ENCODE measurements at places on chromosomes 1 and 21.

GRCh38 chr1:233444484-233444883 lies 117.0 kb downstream of the MAP3K21 start:
- no peak for DNase-seq

- DNase-seq: no peak
These were observed 102.0 kb upstream of the RUNX3 start for GRCh38 chr1:25031966-25032667.

- no peak for DNase-seq
These were observed 55.7 kb upstream of the KIRREL1 start for GRCh38 chr1:157937744-157938143.

DNA sequence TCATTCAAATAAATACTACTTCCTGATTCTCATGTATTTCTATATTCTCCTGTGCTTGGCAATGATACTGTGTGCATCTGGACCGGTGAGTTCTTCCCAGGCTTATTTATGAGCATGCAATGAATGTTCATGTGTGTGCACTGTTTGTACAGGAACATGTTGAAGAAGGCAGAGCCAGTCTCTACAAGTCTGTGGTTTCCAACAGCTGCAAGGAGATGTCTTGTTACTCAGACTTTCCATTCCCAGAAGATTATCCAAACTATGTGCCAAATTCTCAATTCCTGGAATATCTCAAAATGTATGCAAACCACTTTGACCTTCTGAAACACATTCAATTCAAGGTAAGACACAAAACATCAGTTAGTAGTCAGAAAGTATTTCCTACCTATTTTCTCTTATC lies 19.1 kb downstream of the FMO1 start:
- DNase-seq: no peak

GRCh38 chr1:96565546-96565945 lies 156.0 kb upstream of the PTBP2 start:
- no peak for DNase-seq

- peak; percentile 71 for DNase-seq
These were observed 10.9 kb upstream of the SESN2 start for GRCh38 chr1:28248273-28249012.

DNA sequence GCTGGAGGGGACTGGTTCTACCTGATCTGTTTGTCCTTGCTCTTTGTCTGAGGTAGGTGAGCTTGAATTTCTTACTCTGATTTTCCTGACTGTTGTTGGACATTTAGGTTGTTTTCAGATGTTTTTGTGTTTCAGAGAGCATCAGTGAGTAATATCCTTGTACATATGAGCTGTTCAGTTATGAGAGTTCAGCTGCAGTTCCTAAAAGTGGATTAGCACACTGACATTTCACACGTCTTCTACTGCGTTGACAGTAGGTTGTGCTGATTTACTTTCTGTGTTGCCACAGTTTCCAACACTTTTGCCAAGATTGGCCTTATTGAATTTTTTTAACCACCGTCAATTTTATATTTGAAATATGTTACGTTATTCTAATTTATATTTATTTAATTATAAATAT lies 27.7 kb downstream of the CXADR start:
- DNase-seq: no peak

GRCh38 chr21:43842742-43843141 lies 22.3 kb upstream of the AGPAT3 start:
- DNase-seq: no peak

- DNase-seq: no peak
These were observed 540 bp upstream of the C1orf198 start for GRCh38 chr1:230868736-230869385.

- no peak for DNase-seq
These were observed 39.8 kb downstream of the SLC37A1 start for GRCh38 chr21:42553435-42553834.

Measured in AG20443 (cell line).